Muscle of back (tissue), 13 donors: ENCODE measurements at places on chromosomes 2 and 18.

GRCh38 chr2:66433945-66434678, 813 bp upstream of the MEIS1 start:
- DNase-seq: no peak

DNA sequence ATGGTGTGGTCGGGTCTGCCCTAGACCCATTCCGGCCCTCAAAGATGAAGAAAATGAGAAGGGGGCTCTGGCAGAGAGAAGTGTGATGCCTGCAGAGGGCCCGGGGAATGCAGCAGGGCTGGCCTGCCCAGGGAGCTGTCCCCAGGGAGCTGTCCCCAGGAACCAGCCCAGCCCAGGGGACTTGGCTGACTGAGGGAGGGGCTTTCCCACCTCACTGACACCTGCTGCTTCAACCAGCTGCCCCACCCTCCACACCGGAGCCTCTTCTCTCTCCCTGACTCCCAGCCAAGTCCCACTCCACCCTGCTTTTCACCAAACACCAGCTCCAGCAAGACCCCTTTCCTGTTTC, 111.2 kb downstream of the STPG4 start:
- no peak for DNase-seq

- DNase-seq: no peak
Observed at GRCh38 chr18:8601277-8602032, 7.8 kb upstream of the RAB12 start.

DNA sequence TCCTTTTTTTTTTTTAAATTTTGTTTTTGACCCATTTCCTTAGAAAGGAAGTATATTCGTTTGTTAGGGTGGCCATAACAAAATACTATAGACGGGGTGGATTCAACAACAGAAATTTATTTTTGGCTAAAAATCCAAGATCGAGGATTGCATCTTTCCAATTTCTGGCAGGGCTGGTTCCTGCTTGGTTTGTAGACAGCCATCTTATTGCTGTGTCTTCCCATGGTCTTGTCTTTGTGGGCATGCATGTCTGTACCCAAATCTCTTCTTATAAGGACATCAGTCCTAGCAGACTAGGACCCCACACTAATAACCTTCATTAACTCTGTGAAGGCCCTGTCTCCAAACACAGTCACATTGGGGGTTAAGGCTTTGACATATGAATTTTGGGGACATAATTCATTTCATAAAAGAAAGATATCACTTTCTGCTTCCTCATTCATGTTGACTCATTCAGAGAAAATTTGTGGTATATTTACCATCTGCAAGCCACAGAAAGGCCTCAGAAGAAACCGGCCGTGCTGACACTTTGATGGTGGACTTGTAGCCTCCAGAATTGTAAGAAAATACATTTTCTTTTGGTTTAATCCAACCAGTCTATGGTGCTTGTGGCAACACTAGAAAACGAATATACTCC, 262.1 kb downstream of the LPIN1 start:
- DNase-seq: no peak

DNA sequence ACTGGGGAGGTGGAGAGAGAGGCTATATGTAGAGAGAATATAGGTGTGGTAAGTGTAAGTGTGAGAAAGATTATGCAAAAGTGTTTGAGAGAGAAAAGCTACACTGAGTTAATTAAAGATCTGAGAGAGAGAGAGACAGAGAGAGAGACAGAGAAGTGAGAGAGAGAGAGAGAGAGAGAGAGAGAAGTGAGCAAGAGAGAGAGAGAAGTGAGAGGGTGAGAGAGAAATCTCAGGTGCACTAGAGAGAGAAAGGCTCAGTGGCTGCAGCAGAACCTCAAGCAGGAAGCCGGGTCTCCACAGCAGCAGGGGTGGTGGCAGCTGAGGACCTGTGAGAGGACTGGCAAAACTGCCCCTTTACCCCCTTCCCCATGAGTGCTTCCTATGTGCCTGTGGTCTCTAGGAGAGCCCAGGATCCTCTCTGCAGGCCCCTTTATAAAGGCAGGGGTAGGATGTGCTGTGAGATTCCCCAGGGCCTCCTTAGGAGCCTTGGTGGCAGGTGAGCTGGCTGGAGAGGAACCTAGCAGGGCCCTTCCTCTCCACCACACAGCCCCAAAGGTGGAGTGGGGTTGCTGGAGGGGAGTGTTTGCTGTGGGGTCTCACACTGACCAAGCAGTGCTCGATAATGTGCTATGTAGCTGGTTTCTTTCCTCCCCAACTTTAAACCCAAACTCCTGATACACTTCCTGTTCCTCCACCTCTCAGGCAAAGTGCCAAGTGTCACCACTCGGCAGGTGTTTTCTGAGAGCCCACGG, 52.6 kb downstream of the SLC4A5 start:
- DNase-seq: no peak

DNA sequence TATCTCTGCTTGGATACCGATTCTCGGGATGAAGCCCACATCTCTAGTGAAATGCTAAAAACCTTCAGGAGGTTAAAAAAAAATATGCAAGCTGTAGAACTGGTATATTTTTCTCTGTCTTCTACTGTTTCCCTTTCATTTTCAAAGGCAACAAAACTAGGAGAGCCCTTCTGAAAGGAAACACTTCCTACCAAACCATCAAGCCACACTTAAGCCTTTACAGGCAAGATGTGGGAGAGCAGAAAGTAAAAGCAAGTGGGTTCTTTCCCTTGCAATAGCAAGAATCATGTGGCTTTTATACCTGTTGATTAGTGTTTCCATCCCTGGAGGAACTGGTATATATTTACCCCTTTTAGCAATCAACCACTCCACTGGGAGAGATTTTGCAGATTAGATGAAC, 147.9 kb upstream of the ACAA2 start:
- DNase-seq: no peak

DNA sequence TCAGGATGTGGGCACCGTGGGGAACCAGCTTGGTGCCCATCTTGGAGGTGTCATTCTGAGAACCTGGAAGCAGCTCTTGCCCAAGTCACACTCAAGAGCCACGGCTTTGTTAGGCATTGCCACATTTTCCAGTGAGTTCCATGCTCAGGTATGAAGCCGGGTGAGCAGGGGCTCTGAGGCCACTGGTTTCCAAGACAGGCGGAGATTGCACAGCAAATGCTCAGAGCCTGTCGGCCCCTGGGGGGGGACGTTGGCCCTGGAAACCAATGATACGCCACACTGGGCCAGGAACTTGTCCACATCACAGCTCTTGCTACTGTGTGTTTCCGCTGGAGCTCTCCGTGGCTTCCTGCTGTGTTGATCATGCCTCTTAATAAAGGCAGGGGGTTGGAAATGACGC, 52.5 kb upstream of the SALL3 start:
- DNase-seq: no peak

- no peak for DNase-seq
Observed at GRCh38 chr18:79642626-79643025, 37.0 kb upstream of the CTDP1 start.

DNA sequence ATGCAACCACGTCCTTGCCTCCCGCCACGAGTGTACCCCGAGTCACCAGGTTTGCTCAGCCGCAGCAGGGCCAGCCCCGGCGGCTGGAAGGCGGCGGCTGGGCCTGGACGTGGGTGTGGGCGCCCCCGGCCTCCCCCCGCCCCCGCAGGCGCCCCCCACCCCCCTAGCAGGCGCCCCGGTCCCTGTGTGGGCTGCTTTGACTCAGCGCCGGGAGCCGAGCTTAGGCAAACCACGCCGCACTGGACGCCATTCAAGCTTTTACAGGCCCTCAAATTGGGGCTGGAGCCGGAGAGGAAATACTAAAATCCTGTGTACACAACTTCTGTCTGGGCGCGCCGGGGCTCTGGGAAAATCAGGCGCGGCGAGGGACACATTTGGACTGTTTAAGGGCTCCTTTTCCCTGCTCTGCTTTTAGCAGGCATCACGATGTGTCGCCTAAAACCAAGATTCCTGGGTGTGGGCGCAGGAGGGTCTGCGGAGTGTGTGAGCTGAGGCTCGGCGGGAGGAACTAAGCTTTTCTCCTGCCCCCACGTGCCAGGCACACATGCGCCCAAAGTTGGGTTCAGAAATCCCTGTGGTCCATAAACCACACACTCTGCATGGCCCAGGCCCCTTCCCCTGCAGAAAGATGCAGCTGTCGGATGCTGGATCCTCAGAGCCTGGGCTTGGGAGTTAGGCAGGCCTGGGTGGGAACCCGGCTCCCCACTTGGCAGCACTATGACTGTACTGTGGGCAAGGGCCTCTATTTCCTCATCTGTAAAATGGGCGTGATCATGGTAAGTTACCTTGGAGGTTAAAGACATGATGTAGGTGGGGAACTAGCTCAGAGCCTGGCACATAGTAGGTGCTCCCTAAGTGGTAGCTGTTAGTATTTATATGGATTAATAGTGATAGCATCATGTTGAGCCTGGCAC, 57.6 kb downstream of the ATOH8 start:
- peak; percentile 83 for DNase-seq

DNA sequence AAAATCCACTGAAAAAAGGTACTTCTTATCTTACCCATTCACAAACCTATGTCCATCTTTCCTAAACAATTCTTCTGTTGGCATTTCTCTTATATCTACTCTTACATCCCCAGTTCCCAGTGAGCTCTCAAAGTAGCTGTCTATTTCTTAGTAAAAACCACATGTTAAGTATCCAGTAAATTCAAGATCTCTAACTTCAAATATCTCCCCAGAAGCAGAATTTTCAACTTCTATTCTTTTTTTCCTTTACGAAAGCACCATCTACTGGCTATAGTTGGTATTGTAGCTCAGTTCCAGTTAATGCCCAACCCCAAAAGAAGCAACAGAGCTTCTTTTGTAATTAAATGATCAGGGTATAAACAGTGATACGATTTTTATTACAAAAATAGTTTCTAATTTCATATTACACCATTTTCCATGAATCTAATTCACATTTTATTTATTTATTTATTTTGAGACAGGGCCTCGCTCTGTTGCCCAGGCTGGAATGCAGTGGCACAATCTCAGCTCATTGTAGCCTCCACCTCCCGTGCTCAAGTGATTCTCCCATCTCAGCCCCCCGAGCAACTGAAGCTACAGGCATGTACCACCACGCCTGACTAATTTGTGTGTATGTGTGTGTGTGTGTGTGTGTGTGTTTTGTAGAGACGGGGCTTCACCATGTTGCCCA, 28.5 kb downstream of the HRH4 start:
- peak; percentile 75 for DNase-seq

GRCh38 chr2:20693317-20693716, 26.4 kb downstream of the GDF7 start:
- no peak for DNase-seq

- DNase-seq: no peak
Observed at GRCh38 chr2:128645631-128646030, 327.0 kb upstream of the HS6ST1 start.

DNA sequence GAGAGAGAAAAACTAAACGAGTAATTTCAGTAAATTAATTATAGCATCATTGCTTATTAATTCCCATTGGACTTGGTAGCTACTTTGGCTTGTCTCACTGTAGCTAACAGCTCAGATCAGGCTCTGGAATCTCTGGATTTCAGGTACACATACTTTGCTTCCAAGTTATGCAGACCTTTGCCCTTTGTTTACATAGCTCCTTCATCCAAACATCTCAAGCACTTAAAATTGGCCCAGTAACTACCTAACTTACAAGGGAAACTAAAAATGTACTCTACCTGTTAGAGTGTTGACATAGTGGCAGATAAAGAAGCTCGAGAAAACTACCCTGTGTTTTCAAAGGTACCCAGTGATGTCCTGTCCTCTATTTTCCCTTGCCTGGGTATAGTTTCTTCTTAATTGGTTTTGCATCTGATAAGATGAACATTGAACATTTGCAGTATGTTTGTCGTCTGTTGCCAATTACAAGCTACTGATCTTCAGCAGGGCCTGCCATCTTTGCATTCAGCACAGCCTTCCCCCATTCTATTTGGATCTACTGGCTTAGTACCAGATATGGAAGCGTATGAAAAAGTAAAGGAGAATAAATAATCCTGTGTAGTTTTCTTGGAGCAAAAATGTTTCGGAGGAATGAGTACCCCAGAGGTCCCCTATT, 601.5 kb upstream of the FANCL start:
- DNase-seq: no peak

DNA sequence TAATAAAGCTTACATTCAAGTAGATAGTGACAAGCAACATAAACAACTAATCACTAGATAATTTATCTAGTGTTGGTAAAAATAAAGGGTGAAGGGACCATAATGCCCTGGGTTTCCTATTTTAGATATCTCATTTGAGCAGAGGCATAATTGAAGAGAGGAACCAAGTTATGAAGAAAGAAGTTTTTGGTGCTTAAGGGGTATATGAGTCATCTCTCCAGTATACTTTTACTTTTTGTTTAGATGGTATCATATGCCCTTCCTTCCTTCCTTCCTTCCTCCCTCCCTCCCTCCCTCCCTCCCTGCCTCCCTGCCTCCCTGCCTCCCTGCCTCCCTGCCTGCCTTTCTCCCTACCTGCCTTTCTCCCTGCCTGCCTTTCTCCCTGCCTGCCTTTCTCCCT, 1053.5 kb upstream of the CELF4 start:
- DNase-seq: no peak

- no peak for DNase-seq
Observed at GRCh38 chr2:215028231-215028630, 110.2 kb downstream of the ABCA12 start.

GRCh38 chr2:162243294-162243693, at the start of gene FAP:
Gene FAP, minus strand, starts transcription at chr2:162243445. Its CDS starts 118 bp downstream, at chr2:162243327.
- DNase-seq: peak; percentile 91

- DNase-seq: no peak
Observed at GRCh38 chr2:1887915-1888314, 143.6 kb upstream of the PXDN start.

DNA sequence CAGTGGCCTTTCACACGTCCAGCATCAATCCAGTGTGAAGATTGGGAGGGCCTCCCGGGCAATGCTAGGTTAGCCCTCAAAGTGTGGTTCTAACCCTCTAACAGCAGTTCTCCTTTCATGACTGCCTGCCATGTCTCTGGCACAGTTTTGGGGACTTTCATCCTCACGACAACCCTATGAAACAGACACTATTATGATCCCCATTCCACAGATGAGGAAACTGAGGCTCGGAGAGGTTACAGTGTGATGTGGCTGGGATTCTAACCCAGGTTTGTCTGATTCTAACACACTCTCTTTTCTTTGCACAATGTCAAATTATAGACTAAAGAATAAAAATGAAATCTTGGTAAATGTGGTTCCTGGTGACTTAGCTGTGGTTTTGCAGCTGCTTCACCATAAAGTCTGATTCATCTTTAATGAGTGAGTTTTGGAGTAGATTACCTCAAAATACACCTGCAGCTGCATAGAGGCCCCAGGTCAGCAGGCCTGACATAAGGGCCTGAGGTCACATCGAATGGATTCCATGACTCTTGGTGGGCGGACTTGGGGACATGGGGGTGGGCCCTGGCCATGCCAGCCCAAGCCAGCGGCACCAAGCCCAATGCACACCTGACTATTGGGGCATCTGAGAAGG, 214.4 kb downstream of the GLI2 start:
- no peak for DNase-seq

DNA sequence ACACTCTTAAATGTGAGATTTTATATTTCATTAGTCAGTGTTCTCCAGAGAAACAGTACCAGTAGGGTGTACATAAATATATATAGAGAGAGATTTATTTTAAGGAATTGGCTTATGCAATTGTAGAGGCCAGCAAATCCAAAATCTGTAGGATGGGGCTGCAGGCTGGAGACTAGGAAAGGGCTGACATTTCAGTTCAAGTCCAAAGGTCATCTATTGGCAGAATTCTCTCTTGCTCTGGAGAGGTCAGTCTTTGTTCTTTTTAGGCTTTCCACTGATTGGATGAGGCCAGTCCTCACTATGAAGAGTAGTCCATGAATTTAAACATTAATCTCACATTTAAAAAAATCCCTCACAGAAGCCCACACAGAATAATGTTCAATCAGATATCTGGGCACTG, 170.8 kb upstream of the NCKAP5 start:
- no peak for DNase-seq
